AML-193 (cell line): ENCODE measurements at places on chromosomes 3 and 15.

GRCh38 chr3:124851905-124852304 is 35.3 kb downstream of the ITGB5 start:
- DNase-seq = no peak

- DNase-seq = no peak
Measured at GRCh38 chr3:98897701-98898100, 3.8 kb downstream of the DCBLD2 start.

DNA sequence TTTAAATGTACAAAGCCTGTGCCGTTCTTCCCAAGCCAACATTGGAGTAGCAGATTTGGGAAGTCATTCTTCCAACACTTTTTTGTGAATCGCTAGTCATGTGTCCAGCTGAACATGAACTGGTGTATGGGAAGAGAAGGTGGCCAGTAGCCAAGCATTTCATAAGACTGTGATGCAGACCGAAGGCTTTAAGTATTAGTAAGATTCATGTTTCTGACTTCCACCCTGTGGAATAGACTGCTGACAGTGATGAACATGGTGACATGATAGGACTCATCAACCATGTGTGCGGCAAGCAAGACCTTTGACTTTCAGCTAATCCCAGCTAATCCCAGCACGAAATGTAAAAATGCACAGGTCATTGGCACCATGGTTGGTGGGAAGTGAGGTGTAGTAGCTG is 48.3 kb upstream of the THSD4 start:
- no peak for DNase-seq

DNA sequence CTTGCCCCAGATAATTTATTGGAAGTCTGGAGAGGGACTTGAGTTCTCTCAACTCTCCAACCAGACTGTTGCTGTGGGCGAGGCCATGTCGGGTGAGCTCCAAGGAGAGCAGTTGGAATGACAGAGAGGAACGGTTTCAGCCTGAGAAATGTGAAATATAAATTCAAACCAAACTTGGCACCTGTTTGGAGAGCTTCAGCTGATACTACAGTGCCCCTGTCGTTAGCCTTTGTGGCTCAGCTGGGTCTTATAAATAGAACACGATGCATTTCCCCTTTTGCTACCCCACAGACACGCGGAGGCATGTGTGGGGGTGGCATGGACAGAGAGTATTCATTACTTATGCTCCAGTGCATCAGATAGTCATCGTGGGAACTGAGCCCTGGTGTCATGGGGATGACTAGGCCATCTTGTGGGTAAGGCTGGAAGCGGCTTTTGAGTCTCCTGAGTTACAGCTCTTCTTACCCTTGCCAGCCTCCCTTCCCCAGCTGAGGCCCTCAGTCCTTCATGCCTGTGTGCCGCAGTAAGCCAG is 15.6 kb downstream of the SMAD3 start:
- peak; percentile 85 for DNase-seq

DNA sequence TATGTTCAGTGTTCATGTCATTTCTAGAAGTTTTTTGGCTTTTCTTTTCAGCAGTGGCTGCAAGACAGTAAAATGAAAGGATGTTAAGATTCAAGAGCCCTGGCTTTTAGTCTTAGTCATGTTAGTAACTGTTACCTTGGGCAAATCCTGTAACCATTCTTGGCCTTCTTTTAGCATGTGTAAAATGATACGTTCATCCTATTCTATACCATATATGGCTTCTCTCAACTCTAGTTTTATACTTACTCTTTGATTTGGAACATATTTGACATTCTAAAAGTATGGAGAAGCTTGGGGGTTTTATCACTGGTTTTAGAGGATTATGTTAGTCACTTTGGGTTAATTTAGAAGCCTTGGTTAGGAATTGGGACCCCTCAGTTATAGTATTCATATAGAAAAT is 20.1 kb downstream of the GTF2E1 start:
- no peak for DNase-seq

DNA sequence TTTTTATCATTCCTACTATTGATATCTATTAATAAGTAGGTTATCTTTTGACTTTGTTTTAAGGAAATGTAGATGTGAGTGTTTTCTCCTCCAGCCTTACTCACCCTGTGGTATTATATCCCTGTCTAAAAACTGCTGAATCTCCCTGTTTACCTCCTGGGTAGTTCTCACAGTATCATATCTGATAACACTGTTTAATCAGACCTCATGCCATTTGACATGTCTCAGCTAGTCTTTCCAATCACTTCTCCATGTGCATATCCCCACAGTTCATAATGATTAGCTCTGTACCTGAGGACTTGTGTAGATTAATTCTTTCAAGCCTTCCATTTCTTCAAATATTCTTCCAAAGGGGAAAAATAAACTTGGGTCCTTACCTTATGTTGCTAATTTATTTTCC is 30.7 kb downstream of the DUOX2 start:
- no peak for DNase-seq

DNA sequence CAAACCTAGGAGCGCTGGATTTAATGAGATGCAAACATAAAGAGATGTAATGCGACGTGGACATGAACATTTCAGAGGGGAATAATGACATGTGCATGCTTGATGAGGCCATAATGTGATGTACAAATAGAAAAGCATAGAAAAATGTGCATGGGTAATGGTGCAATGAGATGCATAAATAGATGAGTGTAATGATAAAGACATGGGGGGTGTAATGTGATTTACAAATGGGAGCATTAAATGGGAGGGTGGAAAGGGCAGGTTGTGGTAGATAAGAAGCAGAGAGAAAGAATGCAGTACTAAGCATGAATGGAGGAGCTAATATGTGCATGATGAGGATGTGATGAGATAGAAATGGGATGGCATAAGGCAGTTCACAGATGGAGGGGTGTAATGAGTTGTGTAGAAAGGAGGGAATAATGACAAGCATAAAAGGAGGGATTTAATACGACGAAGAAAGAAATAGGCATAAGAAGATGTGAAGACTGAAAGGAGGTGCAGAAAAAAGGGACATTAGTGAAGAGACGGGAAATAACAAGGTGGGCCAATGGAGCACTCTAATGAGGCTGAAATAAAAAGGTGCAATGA is 137.5 kb upstream of the CCNL1 start:
- no peak for DNase-seq

GRCh38 chr15:48671103-48672022 is 25.9 kb upstream of the FBN1 start:
- no peak for DNase-seq

GRCh38 chr3:11099306-11099705 is 55.0 kb upstream of the HRH1 start:
- DNase-seq = no peak
